ENCODE measurements at places on chromosomes 3 and 15.

- DNase-seq: no peak
Observed at GRCh38 chr3:52137311-52137710, 16.9 kb downstream of the POC1A start.

DNA sequence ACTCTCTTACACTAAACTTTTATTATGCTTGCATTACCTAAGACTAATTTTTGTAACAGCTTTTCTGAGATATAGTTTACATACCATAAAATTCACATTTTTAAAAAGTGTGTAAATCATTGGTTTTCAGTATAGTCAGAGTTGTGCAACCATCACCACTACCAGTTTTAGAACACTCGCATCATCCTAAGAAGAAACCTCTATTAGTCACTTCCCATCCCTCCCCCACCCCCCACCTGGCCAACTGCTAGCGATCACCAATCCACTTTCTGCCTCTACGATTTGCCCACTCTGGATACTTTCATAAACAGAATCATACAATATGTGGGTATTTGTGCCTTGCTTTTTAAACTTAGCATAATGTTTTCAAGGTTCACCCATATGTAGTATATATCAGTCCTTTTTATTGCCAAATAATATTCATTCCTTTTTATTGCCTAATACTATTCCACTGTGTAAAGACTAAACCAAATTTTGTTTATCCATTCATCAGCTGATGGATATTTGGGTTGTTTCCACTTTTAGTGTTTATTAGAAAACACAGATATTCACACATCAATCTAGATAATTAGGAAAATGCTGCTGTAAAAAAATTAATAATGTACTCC is 23.0 kb downstream of the UBP1 start:
- DNase-seq: no peak

DNA sequence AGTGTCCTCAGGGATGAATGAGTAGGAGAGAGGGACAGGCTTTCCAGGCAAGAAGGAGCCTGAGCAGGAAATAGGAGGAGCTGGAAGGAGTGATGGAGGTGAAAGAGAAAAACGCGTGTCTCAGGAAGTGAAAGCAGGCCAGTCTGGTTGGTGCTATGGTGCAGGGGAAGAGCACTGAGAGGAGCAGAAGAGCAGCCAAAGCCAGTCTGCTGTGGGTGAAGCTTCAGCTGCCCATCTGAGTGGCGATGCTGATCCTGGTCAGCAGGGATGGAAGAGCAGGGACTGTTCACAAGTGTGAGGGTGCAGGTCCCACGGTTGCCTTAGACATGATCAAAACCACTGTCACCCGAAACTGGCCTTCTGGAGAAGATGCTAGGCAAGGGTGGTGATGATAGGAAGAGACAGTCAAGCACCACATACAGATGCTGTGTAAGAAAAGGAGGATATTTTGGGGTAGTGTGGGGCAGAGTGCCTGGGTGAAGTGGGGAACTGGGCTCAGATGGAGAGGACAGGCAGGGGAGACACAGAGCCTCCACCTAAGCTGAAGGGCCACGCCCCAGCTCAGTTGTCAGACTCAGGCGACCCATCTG is 5.5 kb upstream of the KY start:
- no peak for DNase-seq

GRCh38 chr3:108554913-108555571 is 34.2 kb downstream of the CIP2A start:
- no peak for DNase-seq

DNA sequence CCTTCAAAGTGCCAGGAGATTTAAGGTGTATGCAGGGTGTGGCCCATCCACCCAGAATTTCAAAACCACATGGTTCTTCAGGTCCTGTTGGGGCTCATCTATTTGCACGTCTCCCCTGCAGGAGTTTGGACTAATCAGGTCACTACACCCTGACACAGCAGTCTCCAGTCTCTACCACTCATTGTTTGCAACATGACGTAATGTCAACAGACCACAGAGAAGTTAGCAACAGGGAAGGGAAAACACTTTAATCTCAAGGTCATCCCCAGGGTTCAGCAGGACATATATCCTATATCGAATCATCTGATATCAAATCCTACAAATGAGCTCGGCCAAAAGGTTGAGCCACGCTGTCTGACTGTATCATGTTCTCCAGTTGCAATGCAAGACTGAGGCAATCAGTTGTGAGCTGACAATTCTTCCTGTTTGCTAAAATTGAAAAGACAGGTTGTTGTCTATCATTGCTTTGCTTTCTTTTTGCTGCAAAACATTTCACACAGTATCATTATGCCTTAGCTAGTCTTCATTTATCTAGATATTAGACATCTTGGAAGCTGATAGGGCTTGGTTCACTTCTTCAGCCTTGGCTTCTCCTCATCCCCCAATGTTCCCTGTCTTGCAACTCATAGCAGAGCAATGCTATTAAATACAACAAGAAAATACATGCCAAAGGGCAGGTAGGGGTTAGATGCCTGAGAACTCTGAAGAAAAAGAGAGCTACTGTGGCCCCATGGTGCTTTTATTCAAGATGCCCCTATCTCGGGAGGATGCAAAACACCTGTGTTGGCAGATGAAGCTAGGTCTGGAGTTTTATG is 13.4 kb upstream of the LEKR1 start:
- DNase-seq: no peak

DNA sequence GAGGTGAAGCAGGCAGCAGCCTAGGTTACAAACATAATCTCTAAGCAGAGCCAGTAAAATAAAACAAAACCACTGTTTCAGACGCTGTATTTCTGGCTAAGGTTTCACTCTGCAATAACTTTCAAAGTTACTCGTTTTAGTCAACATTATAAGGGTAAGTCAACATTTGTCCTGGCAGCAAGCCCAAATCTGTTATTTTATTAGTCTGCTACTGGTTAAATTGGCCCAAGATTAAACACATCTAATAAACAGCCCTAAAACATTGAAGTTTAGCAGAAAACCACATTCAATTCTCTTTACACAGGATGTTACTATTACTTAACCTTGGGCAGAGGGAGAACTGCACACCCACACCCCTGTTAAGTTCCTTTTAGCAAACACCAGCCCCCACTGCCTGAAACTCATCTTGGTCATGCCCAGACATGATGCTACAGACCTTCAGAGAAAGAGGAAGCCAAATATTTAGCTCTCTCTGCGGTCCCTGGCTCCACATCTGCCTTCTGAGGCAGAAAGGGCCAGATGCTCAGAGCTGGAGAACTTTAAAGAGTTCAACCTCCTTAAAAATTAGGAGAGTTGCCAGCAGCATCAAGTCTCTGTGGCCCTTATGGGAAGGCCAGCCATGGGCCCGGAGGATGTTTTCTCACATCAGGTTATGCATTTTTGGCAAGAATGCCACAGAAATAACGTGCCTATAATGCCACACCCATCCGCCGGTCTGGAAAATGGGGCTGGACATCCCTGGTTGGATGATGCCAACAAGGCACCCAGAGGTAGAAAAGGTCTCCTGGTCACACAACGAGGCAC is 17.9 kb downstream of the ARHGEF3 start:
- peak; percentile 31 for DNase-seq

DNA sequence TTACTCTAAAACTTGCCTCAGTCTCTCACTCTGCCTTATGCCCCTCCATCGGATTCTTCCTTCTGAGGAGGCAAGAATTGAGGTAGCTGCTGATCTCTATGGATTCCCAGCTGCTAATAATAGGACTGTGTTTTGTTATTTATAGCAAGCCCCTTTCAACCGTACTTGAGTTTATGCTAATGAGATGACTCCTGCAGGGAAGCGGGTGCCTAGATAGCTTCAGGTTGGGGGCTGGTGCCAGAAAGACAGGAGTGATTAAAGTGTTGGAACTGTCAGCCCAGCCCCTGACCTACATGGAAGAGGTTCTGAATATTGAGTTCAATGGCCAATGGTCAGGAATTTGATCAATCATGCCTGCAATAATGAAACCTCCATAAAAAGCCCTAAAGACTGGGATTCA is 21.8 kb upstream of the LIMD1 start:
- DNase-seq: no peak

GRCh38 chr3:194886836-194887235 is 201.2 kb downstream of the FAM43A start:
- DNase-seq: no peak

DNA sequence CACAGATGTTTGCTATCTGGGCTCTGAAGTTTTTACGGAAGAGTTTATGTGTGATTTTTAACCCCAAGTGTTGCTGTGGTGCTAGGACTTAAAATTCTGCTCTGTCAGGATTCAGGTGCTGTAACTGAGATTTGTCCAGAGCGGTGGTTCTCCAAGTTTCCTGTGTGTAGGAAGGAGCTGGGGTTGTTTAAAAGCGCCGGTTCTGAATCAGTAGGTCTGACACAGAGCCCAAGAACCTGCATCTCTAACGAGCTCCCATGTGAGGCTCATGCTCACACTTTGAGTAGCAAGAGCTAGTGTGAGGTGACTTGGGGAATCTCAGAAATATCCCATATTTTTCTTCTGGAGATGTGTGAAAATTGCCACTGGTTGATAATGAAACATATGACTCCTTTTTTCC is 325.5 kb downstream of the SATB1 start:
- DNase-seq: no peak

GRCh38 chr15:67097930-67098740 is 32.7 kb downstream of the SMAD3 start:
- DNase-seq: no peak

All from activated naive CD4-positive, alpha-beta T cell (primary cell).